ENCODE measurements at places on chromosomes 6 and 20.

DNA sequence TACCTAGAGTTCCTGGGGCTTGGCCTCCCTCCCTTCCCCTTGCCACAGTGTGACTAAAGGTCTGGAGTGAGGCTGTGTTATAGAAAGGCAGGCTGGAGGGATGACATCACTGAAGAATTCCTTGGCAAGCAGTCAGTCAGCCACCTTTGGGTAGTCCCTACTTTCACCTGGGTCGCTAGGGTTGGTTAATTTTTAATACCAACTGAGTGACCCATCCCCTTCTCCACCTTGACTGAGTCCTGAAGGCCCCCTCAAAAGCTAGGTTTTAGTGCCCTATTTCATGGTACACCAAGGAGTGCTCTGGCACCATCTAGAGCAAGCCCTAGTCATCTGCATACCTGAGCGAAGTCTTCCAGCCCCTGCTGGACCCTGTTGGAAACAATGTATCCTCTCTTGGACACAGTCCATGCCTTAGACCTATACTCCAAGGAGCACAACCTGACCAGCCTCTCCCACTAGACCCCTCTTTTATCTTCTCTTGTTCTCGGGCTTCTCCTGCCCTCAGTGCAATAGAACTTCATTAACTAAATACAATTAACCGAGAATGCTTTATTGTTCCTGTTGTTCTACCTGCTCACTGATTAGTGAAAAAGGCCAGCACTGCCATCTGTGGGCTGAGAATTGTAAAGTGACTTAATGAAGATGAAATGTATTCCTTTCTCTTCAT is 44.6 kb downstream of the RIN2 start:
- no peak for DNase-seq

DNA sequence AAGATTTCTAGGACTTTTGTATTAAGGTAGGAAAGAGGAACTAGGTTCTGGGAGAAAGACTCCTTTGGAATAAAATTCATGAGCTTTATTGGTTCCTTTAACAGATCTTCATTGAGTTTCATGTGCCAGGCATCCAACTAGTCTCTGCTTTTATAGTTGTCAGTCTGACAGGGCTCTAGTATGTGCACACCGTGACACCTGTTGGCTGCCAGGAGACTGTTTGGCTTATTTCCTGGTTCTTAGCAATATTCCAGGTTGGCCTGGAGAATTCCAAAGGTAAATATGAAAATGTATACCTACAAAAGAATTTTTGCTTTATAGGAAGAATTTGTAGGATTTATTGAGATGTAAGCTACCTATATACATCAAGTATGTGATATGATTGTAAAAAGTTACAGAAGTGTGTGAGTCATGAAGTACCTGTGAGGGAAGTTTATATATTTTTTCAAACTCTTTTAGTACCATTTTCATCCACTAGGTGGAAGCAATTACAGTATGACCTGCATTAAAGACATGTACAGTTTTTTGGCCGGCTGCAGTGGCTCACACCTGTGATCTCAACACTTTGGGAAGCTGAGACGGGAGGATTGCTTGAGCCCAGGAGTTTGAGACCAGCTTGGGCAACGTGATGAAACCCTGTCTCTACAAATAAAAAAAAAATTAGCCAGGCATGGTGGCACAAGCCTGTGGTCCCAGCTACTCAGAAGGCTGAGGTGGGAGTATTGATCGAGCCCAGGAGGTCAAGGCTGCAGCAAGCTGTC is 35.2 kb downstream of the NDUFAF5 start:
- peak; percentile 13 for DNase-seq

DNA sequence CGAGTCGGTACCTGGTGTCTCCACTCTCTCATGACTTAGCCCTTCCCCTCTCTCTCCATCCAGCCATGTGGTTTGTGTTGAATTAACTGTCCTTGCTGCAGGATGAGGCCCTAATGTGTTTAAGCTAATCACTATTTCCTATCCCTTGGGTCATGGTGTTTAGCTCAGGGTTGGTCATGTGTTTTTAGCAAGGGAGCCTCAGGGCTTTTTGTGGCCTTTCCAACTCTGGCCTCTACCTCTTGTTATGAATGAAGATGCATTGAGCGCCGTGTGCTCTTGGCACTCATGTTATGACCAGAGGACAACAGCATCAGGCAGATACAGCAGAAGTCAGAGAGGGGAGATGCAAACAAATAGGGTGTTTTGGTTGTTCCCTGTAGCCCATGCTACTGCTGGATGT is 674.2 kb upstream of the FLRT3 start:
- no peak for DNase-seq

GRCh38 chr20:9011121-9011520 is 57.8 kb upstream of the PLCB4 start:
- DNase-seq = no peak

DNA sequence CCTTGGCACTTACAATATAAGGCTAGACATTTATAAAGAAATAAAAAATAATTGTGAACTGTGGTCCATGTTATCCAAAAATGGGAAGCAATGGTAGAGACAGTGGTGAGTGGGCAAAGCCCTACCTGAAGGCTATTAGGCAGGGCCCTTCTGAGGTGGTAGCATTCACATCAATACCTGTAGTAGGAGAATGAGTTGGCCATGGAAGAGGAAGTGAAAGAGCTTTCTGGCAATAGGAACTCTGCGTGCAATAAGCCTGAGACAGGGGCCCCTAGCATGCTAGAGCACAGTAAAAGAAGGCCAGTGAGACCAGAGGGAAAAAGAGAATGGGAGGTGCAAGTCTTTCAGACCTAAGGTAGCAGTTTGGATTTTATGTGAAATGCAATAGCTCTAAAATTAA is 754.5 kb downstream of the PTPRT start:
- DNase-seq = no peak

- no peak for DNase-seq
These were observed 79.8 kb upstream of the TRAF3IP2 start for GRCh38 chr6:111685526-111685925.

- peak; percentile 9 for DNase-seq
These were observed 39.8 kb downstream of the BACH2 start for GRCh38 chr6:90256698-90257485.

- DNase-seq = no peak
These were observed 175.8 kb downstream of the ISM1 start for GRCh38 chr20:13396826-13397225.

- DNase-seq = no peak
These were observed 232.2 kb upstream of the FLRT3 start for GRCh38 chr20:14569641-14570040.

DNA sequence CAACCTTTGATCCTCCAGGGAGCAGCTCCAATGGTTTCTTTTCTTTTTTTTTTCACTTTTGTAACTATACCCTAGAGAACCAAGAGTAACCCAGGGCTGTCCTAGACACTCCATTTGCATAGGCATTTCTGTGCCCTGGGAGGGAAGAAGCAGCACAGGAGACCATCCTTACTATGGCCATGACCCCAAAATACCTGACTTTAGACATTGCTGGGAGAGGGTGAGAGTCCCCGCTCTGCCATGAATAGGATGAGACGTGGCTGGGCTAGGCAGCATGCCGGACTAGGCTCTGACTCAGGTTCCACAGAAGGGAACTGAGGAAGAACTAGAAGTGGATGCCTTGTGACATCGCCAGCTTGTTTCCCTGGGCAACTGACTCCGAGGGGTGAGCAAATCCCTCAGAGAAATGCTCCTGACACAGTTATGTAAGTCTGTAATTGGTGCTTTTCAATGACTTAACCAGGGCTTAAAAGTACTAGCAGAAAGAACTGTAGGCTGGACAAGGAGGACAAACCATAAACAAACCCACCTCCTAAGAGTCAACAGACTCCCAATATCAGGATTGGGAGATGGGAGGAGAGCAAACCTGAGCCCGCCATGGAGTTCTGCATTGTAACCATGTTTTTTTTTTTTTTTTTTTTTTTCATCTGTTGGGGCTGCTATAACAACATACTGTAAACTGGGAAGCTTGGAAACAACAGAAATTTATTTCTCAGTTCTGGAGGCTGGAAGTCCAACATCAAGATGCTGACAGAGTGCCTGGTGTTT is 910 bp upstream of the ADTRP start:
- DNase-seq = no peak

DNA sequence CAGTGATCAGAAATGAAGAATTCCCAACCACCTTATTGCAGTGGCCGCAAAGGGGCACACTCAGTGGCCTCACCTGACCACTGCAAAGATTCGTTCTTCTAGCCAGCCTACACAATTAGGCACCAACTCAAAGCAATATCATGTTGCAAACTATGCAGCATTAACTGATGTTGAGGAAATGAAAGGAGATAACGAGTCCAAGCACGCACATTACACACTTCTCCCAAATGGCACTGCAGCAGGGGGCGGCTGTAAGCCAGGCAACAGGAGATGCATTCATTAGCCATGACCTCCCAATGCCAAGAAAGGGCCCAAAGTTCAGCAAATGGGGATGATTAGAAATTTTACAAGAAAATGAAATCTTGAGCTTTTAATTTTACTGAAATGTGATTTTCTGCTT is 39.3 kb downstream of the ATXN1 start:
- DNase-seq = no peak

GRCh38 chr20:44485078-44485829 is 9.6 kb downstream of the TTPAL start:
- no peak for DNase-seq

DNA sequence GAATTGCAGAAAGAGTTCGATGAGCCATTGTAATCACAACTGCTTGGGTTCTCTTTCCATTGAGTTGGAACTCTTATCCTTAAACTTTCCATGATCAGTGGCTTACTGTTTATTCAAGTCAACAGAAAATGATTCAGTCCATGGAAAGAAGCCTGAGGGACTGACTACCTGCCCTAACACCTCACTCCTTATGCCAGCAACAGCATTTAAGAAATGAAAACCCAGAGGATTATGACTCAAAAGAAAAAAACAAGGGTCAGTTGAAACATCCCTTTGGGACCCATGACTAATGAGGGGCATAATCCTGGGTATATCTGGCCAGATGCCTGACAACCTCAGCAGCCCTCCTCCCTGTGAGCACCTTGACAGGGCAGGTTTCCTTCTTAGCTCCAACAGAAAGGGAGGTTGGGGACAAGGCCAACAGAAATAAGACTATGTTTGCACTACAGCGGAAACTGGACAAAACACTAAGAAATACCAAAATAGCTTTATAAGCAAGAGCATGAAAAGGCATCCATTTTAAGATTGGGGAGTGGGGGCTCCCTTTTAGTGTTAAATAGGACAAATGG is 106.7 kb downstream of the MAP3K5 start:
- DNase-seq = no peak

- DNase-seq = no peak
These were observed 145.9 kb downstream of the SYCP2 start for GRCh38 chr20:59787538-59787890.

- no peak for DNase-seq
These were observed 111.1 kb upstream of the DST start for GRCh38 chr6:56753811-56754210.

GRCh38 chr6:5190507-5190906 is 70.2 kb downstream of the LYRM4 start:
- peak; percentile 81 for DNase-seq

- no peak for DNase-seq
These were observed 13.2 kb downstream of the CITED2 start for GRCh38 chr6:139361211-139361610.

GRCh38 chr6:111487661-111488060 is 4.6 kb upstream of the REV3L start:
- peak; percentile 66 for DNase-seq

DNA sequence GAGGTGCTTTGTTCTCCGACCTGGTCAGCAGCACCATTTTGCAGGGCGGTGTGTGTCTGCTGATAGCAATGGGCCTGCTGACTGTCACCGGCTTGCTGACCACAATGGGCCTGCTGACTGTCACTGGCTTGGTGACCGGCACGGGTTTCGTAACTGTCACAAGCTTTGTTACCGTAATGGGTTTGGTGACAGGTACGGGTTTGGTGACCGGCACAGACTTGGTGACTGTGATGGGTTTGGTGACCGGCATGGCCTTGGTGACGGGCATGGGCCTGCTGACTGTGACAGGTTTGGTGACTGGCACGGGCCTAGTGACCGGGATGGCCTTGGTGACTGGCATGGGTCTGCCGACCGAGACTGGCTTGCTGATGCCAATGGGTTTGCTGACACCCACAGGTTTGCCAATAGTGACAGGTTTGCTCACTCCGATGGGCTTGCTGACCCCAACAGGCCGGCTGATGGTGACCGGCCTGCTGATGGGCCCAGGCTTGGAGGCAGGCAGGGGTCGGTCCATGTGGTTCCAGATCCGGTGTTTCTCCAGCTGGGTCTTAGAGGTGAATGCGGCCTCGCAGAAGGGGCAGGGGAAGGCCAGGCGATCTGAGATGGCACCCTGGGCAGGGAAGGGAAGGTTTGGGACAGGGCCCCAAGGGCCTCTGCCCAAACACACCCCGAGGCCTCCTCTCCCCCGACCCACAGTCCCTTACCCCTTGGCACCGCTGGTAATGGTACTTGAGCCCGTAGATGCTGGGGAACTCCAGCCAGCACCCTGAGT is 3.4 kb downstream of the ZNF512B start:
- DNase-seq = no peak

DNA sequence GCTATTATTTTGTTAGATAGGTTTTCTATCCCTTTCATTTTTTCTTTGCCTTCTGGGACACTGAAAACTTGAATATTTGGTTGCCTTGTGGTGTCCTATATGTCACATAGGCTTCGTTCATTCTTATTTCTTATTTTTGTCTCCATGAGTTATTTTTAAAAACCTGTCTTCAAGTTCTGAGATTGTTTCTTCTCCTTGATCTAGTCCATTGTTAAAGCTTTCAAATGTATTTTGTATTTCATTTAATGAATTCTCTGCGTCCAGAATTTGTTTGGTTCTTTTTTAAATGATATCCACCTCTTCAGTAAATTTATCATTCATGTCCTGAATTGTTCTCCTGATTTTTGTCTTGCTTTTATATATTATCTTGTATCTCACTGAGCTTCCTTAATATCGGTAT is 243.2 kb upstream of the BMP2 start:
- no peak for DNase-seq

DNA sequence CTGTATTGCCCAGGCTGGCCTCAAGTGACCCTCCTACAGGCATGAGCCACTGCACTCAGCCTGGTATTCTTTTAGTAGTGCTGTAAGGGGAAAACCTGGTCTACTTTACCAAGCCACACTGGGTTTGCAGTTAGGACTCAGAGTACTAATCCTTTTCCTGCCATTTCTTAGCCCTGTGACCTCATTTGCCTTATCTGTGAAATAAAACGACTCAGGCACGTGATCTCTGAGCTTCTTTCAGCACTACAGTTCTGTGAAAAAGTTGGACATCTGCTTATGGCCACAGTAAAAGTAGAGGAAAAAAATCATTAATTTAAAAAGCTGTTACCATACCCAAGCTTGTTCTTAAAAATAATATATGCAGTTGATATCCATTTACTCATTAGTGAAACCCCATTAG is 1007.5 kb downstream of the KIF16B start:
- no peak for DNase-seq
